D721Med (cell line): ENCODE measurements at places on chromosomes 5 and 9.

- DNase-seq = no peak
These were observed 5.0 kb downstream of the GBA2 start for GRCh38 chr9:35743880-35744518.

DNA sequence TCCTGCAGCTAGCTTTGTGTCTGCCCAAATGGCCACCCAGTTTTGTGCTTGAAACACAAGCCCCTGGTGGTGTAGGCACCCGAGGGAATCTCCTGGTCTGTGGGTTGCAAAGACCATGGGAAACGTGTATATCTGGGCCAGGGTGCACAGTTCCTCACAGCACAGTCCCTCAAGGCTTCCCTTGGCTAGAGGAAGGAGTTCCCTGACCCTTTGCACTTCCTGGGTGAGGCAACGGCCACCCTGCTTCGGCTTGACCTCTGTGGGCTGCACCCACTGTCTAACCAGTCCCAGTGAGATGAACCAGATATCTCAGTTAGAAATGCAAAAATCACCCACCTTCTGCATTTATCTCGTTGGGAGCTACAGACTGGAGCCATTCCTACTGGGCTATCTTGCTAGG lies 865.0 kb upstream of the ACO1 start:
- DNase-seq = no peak

DNA sequence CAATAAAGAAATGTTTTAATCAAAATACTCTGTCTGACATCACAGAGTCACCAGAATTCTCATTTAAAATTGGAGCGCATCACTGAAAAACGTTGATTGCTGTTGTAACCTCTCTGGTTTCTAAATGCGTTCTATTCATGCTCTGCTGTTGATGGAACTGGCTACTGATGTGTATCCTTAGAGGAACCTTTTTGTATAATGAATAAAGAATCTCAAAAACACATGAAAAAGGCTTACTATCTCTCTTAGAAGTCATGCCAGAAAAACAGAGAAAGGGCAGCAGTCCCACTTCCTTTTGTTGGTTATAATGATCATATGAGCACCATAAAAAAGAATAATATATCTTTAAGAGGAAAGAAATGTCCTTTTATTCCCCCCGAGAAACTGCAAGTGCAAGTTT lies 615.5 kb downstream of the TLE1 start:
- DNase-seq = no peak

GRCh38 chr5:167786871-167787578 lies 504.4 kb upstream of the WWC1 start:
- DNase-seq = no peak

- DNase-seq = no peak
These were observed 22.0 kb downstream of the CRB2 start for GRCh38 chr9:123378025-123378424.

DNA sequence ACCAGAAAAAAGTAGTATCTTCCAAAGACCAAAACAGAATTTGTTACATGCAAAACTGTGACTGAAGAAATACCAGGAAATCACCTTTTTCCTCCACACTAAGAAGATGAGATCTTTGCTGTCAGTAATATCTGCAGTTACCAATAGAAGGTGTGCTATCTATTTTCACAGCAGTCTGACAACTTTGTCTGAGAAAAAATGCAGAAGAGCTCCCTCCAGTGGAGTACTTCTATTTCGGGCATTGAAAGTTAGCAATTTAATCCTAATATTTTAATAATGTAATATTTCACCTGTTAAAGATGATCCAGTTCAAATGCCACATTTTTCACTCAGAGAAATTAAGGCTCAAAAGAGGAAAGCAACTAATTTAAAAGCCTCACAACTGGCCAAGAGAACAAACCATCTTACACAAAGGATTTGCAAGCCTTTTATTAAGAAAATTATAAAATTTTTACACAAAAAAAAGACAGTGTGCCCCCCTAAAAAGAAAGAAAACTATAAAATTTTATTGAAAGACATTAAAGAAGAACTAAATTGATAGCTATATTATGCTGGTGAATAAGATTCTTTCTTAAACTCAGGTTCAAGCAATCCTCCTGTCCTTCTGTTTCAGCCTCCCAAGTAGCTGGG lies 50.6 kb downstream of the DEPDC1B start:
- DNase-seq = no peak

- no peak for DNase-seq
These were observed 23.4 kb upstream of the BARX1 start for GRCh38 chr9:93978551-93978950.

DNA sequence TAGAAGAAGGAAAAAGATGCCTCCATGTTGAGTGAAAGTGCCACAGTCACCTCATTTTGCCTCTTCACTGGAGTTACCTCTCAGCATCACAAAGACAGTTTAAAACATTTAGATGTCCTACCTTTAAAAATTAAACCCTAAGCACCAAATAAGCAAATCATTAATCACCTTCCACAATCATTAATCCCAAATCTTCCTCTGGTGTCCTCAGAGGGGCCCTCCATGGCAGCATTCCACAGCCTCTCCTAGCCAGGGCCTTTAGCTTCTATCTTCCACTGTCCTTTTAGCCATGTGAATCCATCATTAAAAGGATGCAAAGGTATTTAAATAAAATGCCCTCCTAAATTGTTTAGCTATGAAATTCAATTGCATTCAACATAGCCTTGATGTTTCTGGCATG lies 310.8 kb downstream of the PDE4D start:
- DNase-seq = no peak

DNA sequence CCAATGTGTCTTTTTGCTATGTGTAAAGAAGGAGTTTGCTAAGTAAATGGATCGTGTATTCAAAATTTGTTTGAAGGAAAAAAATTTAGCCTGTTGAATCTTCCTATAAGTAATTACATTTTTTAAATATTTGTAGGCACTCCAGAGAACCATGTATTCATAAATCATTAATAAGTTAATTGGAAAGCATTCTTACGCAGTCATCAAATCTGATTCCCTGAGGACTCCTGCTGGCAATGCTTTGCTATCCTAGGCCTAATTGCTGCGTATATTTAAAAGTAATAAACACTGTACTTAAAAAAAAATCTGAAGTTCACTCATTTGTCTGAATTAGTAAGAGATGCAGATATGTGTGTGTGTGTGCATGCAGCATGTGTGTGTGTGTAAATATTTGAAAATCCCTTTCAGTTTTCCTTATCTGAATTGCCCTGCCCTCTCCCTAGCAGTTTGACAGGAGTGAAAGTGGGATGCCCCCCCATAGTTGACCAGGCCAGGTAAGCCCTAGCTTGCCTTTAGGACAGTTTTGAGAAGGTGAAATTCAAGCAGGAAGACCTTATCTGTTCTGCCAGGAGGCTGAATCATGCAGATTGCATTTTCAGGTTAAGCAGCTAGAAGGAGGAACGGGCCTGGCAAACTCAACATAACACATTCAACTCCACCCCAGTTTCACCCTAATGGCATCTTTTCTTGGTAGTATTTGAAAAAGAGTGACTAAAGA lies 81.2 kb upstream of the DNAH5 start:
- no peak for DNase-seq

GRCh38 chr9:131239161-131239975 lies 36.9 kb downstream of the FAM78A start:
- no peak for DNase-seq

DNA sequence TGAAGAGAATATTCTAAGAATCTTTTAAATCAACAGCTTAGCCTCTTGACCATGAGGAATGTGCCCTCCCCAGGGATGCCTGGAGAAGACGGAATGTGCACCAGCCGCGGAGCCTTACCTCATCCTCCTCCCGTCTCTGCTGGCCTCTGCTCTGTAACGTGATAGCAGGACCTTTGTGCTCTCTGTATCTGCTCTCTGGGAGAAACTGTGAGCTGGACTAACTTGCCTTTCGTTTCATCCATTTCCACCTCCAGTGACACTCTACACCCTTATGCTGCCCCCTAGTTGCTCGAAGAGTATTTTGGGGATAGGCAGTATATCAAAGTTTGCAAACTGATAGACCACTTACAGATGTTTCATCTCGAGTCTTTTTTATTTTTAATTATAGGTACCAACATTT lies 141.4 kb downstream of the NPR3 start:
- no peak for DNase-seq

DNA sequence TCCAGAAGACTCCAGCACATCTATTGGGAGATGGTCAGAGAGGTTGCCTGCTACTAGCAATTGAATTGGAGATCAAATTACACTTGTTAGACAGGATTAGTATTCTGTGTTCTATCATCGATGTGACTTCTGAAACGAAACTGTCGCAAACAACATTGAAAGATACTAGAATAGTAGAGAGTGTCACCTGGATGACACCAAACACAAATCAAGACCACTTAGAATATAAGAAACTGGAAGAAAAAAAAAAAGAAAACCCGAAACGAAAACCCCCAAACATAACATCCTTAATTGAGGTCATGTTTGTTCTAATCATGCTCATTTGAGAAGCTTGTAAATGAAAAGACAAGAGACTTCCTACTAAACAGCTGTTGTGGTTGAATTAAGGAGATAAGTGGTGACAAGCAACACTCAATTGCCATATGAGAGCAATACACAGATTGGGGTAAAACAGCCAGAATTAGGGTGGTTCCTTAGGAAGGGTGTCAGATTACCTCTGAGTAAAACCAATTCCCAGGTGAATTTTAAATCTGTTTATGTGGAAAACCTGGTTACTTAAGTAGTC lies 97.6 kb downstream of the BASP1 start:
- DNase-seq = no peak

DNA sequence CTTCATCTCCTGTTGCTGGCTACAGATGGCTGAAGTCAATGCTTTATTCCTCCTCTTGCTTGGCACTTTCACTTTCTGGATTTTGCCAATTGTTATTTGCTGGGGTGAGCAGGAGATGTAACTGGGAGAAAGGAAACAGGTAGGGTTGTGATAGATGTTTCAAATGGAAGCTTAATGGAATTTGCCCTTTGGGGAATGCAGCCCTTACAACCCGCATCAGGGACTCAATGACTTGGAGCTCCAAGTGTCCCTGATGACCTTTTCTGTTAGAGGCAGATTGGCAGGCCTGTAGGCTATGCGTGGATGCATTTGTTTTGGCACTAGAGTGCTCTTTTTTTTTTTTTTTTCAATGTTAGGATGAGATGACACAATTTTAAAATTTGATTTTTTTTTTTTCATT lies 219.9 kb upstream of the GLRA1 start:
- DNase-seq = no peak

- no peak for DNase-seq
These were observed 37.4 kb downstream of the CSNK1G3 start for GRCh38 chr5:123549256-123549904.

DNA sequence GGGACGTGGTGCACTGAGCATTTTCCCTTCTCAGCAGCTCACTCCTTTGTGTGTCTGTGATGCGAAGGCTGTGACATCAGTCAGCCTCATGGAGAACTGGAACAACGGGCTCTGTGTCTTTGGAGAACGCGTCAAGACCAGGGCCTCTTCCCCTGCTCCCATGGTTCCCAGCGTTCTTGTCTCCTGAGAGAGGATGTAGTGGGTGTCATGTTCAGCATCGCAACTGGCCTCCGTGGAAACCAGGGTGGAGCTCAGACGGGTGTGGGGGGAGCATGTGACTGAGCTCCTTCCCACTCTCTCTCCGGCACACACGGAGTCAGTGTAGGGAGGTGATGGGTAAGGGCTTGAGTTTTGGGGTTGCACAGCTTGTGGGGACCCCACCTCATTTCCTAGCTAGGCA lies 59.7 kb downstream of the TENT4A start:
- no peak for DNase-seq

DNA sequence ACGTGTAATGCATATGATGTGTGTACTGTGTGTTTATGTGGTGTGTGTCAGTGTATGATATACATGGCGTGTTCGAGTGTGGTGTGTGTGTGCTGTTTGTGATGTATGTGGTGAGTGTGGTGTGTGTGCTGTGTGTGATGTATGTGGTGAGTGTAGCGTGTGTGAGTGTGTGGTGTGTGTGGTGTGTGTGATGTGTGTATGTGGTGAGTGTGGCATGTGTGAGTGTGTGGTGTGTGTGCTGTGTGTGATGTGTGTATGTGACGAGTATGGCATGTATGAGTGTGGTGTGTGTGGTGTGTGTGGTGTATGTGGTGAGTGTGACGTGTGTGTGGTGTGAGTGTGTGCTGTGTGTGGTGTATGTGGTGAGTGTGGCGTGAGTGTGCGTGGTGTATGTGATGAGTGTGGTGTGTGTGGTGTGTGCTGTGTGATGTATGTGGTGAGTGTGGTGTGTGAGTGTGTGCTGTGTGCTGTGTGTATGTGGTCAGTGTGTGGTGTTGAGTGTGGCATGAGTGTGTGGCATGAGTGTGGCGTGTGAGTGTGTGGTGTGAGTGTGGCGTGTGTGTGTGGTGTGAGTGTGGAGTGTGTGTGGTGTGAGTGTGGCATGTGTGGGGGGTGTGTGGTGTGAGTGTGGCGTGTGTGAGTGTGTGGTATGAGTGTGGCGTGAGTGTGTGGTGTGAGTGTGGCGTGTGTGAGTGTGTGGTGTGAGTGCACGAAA lies 56.8 kb upstream of the CKS2 start:
- DNase-seq = no peak

- DNase-seq = no peak
These were observed 4.4 kb upstream of the DIAPH1 start for GRCh38 chr5:141623186-141623585.

DNA sequence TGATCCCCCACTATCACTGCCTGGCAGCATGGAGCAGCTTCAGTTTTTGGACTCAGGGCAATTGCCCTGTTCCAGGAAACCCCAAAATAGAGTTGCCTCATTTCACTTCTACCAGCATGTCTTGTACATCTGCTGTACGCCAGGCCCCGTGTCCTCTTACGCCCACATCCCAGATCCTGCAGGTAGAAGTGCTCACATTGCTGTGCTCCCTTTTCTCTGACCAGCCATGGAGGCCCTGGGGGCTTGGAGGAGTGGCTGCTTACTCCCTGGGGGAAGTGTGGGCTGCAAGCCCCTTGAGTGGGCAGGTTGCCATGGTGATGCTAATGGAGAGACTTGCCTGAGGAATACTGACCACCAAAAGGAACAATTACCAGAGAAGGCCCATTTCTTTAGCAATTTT lies 55.6 kb upstream of the KCNIP1 start:
- DNase-seq = no peak

DNA sequence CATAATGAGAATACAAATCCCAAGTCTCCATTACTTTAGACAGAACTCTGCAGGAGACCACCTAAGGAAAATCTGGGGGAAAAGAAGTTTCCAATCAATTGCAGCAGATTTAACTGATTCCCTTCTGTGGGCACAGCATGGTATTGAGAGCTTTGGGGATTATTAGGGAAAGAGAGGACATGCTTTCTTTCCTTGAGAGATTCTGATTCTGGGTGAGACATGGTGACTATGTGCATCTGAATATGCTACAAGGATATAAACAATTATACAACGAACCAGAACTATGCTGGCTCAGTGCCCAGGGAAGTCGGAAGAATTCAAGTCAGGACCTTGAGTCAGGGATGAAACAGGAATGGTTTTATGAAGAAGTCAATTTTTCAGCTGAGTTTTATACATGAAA lies 183.7 kb downstream of the PDE4D start:
- no peak for DNase-seq

- no peak for DNase-seq
These were observed 65.3 kb upstream of the PLPP1 start for GRCh38 chr5:55600086-55600485.
